ENCODE measurements at places on chromosomes 11 and 22.

DNA sequence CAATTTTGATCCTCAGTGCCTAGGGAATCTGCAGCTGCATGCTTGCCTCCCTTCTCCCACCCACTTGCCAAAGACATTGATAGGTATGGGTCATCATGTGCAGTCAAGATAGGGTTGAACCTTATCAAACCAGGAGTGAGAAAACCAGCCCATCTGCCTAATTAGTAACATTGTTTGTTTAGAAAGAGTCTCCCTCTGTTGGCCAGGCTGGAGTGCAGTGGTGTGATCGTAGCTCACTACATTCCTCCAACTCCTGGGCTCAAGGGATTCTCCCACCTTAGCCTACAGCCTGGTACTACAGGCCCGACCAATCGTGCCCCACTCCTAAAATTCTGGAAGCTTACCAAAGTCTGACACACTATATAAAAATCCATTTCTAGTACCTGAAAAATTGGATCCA, 4.6 kb downstream of the C11orf71 start:
- no peak for DNase-seq

DNA sequence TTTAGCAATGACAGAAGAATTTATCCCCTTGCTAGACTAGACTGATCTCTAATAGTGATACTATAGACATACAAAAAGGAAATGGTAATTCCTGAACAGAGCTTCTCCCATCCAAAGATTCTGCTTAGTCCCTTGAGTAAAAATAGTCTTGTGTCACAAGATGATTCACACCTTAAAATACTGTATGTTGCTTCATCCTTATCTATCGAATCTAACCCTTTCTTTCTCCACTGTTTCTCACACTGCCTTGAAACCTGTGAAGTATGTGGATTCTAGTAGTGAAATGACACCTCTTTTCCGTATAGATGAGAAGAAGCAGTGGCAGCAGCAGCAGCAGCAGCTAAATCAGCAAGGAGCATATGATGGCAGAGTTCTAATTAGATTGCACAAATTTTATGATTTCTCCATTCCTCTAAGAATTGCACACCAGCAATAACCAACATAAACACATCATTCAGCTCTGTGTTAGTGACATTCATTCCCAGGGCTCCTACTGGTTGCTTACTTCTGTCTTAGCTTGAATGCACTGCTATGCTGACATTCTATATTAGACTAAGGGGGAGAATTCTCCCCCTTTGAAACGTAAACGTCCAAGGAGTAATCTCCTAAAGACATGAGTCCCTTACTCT, 14.6 kb downstream of the KCNA4 start:
- no peak for DNase-seq

- no peak for DNase-seq
Observed at GRCh38 chr11:97746818-97747217, 1273.9 kb upstream of the CNTN5 start.

DNA sequence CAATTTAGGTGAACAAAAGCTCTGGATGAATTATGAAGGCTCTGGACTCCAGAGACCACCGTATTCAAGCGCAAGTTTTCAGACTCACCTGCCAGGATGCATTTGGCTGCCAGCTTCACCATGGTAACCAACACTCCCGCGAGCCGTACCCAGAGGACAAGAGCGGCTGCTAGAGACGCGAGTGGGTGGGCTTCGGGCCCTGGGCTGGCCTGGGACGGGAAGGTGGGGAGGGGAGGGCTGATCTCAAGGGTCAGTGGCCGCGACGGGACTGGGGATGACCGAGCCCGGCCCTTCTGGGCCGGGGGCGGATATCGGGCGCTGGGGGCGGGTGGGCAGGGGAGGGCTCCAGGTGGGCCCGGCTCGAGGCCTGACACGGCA, 344 bp downstream of the IFT27 start:
- DNase-seq = no peak

DNA sequence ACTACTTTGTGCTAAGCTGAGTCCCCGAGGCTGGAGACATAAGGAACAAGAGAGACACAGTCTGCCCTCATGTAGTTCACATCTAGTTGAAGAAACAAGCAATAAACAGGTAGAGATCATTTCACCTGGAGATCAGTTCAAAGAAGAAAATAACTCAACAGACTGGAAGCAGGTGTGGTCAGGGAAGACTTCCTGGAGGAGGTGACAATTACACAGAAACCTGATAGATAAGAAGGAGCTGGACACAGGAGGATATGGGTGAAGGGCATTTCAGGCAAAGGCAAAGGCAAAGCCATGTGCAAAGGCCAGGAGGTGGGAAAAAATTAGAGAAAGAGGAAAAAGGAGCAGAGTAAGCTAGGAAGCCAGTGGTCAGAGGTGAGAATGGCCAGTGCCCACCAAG, 115.6 kb downstream of the MN1 start:
- DNase-seq = no peak

GRCh38 chr22:49372111-49372529, 455.6 kb downstream of the BRD1 start:
- DNase-seq = no peak

- DNase-seq = no peak
Observed at GRCh38 chr11:61918251-61918937, 1.0 kb upstream of the RAB3IL1 start.

DNA sequence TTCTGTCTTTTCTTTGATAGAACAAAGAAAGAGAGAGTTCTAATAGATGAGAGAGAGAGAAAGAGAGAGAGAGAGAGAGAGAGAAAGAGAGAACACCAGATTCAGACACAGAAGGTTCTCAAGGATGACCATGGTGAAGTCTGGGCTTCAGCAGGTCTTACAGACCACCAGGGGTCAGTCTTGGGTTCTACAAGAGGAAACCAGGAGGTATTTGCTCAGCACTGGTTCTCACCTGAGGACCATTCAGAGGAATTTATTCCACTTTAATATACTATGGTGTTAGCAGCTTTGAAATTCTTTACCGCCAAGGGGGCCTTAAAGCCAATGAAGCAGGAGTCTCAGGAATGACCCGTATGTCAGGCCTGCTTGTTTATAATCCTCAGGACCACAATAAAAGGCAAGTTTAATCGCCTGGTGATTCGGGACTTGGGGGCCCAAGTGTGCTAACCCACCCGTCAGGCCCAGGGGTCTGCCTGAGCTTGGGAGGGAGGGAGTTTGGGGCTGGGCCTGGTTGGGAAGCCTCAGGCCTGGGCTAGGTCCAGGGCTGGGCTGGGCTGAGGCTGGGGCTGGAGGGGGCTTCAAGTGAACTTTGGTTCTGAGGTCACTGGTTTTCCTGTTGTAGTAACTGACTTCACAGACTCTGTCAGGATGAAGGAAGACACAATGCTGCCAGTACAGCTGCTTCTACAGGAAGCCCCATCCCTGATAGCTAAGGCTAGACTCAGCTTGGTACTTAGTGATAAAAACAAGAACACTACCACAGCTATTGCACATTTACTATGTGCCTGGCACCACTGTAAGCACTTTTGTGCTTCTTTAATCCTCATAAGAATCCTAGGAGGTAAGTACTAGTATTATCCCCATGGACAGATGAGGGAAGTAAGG, 179.2 kb upstream of the ZBED5 start:
- DNase-seq = peak; percentile 43

DNA sequence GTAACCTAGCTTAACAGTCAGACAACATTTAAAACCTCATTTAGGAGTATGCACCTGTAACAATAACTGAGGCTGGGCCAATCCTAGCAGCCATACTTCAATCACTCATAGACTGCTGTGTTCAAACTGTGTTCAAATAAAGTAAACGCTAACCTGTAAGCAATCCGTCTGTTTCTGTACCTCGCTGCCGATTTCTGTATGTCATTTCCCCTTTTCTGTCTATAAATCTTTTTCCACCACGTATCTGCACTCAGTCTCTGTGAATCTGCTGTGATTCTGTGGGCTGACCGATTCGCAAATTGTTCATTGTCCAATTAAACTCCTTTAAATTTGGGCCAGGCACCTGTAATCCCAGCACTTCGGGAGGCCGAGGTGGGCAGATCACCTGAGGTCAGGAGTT, 12.3 kb downstream of the APOBEC3H start:
- DNase-seq = no peak

GRCh38 chr22:20777420-20778177, 3.7 kb downstream of the SERPIND1 start:
- peak; percentile 65 for DNase-seq

Data from kidney epithelial cell (primary cell).